ENCODE measurements at places on chromosomes 2 and 18. TPM values are rescaled to one million over a fixed set of nuclear protein-coding genes. Genes with fewer than 3 reads are reported as not detected.

- DNase-seq = no peak
These were observed 283.7 kb upstream of the MMADHC start for GRCh38 chr2:149871091-149871885.

GRCh38 chr2:232260075-232260474, 118.5 kb upstream of the ALPP start:
- no peak for DNase-seq

The RAB27B gene
- 17.4 TPM for total RNA-seq

GRCh38 chr2:28681606-28682005, 70.0 kb upstream of the PPP1CB start:
- DNase-seq = no peak

DNA sequence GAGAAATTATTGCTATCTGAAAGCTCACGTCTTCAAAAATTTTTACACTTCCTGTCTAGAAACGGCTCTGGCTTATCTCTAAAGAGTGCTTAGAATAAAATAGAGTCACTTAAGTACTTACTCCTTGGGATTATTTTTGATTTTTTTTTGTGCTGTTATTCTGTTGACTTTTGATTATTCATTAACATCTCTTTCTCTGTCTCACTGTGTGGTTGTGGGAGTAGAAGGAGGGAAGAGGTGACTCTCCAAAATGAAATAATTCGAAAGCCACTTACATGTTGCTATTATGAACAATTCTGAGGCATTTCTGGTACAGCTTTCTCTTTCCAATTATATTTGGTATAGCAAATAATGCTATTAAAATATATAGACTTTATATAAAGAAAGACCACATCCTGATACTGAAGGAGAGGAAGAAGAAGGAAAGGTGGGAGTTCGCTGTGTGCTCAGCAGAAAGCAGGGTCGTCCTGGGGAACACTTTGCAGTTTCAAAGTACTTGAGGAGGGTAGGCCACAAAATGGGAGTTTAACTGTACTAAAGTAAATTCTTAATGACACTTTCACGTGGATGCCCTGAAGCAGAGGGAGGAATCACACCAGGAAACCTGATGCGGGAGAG, 9.6 kb upstream of the MMADHC start:
- no peak for DNase-seq

DNA sequence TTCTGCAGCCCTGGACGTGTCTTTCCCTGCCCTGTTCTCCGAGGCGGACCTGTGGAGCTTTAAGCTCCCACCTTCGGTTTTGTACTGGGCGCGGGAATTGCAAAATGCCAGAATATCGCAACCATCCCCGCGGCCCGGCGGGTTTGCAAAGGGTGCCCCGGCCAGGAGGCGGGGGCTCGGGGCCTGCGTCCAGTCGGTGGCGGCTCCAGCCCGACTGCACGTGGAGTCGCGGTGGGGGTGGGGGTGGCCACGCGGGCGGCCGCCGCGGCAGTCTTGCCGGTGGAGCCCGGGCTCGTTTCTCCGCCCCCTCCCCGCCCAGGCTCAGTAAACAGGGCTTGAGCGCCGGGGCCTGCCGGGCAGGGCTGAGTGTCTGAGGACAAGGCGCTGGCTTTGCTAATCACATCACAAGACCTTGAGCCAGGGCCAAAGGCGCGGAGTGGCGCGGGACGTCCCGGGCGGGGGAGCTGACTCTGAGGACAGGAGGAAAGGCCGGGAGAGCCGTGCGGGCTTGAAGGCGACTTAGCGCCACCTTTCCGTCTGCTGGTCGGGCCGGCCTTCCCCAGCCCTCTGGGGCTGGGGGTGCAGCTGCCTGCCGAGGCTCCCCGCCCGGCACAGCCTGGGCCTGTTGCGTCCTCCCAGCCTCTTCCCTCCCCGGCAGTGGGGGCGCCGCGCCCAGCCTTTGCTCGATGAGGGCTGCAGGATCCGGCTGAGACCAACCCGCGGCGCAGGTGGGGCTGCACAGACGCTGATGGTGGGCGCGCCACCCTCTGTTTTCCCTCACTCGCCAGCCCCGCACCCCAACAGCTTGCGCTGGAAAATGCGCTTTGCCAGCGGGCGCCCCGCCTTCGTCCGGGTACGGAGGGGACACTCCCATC, 786 bp upstream of the ZFP36L2 start:
- peak; percentile 54 for DNase-seq

The MALL gene
- total RNA-seq = 2.4 TPM

- DNase-seq = no peak
These were observed 32.4 kb downstream of the ID2 start for GRCh38 chr2:8714283-8714682.

The RNMT gene
- total RNA-seq = 36.0 TPM

The CPO gene
- not detected for total RNA-seq

GRCh38 chr2:235594041-235594440, 100.2 kb downstream of the AGAP1 start:
- DNase-seq = peak; percentile 75

DNA sequence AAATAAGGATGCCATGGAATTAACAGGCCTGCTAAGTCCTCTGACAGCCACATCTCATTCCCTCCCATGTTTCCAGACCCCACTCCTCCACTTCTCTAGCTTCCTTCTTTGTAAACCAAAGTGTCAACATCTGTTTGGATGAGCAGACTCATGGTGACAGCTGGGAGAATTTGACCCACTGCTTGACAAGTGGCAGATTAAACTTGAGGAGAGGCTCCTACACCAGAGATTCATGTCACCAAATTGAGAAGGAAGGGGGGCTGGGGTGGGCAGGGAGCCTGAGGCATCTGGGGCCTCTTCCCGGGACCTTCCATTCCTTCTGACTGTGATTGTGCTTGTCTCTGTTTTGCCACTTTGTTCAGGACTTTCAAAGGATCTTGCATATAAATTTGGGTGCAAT, 41.0 kb upstream of the IGFBP5 start:
- DNase-seq = no peak

The LRRC30 gene
- total RNA-seq = not detected

- DNase-seq = no peak
These were observed 10.3 kb downstream of the ATP8B1 start for GRCh38 chr18:57792631-57793301.

DNA sequence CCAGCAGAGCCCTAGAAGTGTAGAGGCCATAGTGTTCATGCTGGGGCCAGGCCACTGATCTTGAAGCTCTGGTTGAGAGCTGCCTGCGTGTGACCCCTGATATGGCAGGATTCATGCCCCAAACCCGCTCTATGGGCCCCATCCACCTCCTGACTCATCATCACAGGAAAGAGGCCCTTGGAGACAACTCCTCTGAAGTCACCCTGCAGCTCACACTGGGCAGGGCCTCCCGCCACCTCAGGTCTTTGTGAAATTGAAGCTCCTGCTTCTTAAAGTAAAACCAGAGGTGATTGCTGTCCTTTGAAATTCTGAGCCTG, 12.0 kb upstream of the TUBB6 start:
- no peak for DNase-seq

DNA sequence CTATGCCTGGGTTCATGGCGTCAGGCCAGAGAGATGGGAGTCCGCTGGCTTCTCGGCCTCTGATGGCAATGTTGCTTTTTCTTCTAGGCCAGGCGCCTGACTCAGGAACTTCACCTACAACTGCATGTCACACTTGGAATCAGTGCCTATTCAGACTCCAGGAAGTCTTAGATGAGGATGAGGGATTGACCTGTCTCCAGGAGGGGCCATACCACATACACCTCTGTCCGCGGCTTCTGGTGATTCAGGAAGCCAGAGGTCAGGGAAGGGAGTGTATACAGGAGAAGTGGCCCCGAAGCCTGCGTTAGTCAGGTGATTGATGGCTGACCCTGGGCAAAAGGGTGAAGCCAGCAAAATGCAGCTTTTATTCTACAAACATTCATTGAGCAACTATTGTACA, 109.1 kb upstream of the RMDN2 start:
- DNase-seq = no peak

DNA sequence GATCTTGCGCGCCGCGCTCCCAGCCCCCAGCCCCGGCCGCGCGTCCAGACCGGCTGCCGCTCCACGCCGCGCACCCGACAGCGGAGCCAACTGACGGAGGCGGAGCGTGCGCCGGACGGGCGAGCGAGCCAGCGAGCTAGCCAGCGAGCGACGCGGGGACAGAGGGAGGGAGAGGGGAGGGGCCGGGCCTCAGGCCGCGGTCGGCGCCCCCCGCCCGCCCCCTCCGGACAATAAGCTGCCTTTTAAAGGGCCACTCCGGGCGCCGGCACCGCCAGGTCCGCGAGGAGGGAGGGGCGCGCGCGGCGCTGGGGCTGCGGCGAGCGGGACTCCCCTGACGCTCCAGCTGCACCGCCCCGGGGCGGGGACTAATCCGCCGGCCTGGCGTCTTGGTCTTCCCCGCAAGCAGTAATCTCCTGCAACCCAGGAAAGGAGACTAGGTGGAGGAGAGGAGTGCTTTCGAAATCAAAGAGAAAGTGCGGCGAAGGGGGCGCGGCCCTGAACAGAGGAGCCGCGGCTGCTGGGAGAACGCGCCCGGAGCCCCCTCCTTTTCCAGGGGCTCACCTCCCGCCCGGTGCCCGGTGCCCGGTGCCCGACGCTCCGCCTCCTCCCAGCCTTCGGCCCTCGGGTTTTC, at the start of gene BIN1:
Gene BIN1, minus strand, starts transcription at position 164 of the 631 bp plus-strand sequence. CDS start 211 bp downstream, outside the sequence.
- peak; percentile 82 for DNase-seq

- DNase-seq = no peak
These were observed 72.1 kb downstream of the EDAR start for GRCh38 chr2:108916796-108917421.

The KATNAL2 gene
- total RNA-seq = 5.0 TPM

- no peak for DNase-seq
These were observed 42.7 kb downstream of the SAP130 start for GRCh38 chr2:127985026-127985734.

The COA5 gene
- 45.7 TPM for total RNA-seq

- DNase-seq = peak; percentile 43
These were observed 697 bp upstream of the SPATS2L start for GRCh38 chr2:200305797-200306195.

DNA sequence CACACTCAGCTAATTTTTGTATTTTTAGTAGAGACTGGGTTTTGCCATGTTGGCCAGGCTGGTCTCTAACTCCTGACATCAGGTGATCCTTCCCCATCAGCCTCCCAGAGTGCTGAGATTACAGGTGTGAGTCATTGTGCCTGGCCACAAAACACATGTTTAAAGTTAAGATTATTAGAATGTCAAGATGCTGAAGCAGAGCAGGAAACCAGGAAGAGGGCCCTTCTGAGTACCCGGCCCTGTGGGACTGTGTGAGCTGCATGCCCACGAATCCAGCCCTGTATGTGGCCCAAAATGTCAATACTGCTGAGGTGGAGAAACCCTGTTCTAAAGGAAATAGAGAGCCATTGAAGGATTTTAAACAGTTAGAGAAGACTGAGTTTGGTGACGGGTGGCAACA, 31.0 kb upstream of the REV1 start:
- no peak for DNase-seq

DNA sequence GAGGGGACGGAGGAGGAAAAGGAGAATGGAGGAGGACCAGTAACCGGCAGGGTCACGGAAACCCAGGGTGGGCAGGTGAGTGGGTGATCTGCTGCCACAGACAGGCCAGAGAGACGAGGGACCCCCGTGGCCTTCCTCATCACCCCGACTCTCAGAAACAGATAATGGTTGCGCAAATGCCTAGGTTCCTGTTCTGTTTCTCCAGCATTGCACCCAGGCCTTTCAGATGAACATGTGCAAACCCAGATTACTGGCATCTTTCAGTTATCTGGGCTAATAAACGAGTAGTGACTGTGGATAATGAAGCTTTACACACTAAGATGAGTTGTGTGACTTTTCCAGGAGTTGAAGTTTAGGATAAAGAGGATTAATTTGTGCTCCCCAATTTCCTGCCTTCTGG, 46.5 kb downstream of the TET3 start:
- no peak for DNase-seq

- no peak for DNase-seq
These were observed 611 bp upstream of the ITSN2 start for GRCh38 chr2:24360963-24361330.

The DUSP28 gene
- total RNA-seq = 3.1 TPM

The NCKAP1 gene
- total RNA-seq = 162 TPM

GRCh38 chr2:175463589-175464310, 282.2 kb upstream of the ATP5MC3 start:
- DNase-seq = no peak

The SCN3A gene
- total RNA-seq = 139 TPM

GRCh38 chr18:59067873-59068272, 71.8 kb upstream of the SEC11C start:
- DNase-seq = no peak

The GKN2 gene
- total RNA-seq = not detected

DNA sequence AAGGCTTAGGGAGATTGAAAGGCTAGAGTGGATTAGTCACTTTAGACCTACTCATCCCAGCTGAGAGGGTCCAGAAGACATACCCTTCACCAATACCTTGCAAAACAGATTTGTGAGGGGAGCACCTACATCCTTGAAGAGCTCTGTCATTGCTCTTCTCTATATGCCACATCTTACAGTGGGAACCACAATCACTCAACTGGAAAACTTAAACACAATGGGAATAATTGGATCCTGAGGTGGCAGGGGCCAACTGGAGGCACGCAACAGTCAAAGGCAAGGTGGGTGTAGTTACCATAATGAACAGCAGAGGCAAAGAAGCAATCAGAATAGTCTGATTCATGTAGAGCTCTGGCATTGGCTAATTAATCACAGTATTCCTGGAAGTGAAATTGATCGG, 35.4 kb downstream of the PDE1A start:
- DNase-seq = no peak

The IL36B gene
- not detected for total RNA-seq

The ASXL2 gene
- total RNA-seq = 7.9 TPM

- DNase-seq = no peak
These were observed 264.2 kb downstream of the LNPK start for GRCh38 chr2:175737722-175738361.

DNA sequence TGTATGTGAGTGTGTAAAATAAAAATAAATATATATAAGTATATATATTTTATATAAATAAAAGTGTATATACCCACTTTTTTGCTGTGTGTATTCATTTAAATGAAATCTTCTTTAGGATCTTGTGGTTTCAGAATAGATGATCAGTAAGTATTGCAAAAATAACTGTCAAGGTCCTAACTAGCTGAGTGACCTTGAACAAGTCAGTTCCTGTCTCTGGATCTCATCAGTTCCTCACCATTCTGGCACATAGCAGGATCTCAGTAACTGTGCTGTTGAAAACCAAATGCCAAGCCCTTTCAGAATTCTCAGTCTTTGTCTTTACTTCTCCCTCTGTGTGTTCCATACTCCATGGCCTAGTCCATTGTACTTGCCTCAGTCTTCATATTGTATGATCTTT, 115.3 kb upstream of the CXCR4 start:
- DNase-seq = no peak

DNA sequence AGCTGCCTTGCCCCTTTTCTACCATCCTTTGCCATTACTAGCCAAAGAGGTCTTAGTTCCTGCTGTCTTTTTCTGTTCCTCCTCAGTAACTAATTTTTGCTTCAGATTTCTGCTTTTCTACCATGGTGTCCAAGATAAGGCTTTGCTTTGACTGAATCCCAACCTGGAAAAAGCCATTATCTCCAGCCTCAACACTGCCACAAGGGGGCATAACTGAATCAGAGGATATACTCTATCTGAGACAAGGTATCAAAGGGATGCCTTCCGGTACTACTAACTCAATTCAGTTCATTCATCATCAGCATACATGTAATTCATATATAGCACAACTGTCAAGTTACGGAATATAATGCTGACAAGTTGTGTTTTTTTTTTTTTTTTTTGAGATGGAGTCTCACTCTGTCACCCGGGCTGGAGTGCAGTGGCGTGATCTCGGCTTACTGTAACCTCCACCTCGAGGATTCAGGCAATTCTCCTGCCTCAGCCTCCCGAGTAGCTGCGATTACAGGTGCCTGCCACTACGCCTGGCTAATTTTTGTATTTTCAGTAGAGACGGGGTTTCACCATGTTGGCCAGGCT, 11.4 kb downstream of the OSGEPL1 start:
- peak; percentile 7 for DNase-seq

The SPIRE1 gene
- 46.7 TPM for total RNA-seq
